NB4 (cell line): ENCODE measurements at places on chromosomes 13 and 19.
A peak's percentile ranks its signal among the peaks of the same experiment; 100 is the strongest.

DNA sequence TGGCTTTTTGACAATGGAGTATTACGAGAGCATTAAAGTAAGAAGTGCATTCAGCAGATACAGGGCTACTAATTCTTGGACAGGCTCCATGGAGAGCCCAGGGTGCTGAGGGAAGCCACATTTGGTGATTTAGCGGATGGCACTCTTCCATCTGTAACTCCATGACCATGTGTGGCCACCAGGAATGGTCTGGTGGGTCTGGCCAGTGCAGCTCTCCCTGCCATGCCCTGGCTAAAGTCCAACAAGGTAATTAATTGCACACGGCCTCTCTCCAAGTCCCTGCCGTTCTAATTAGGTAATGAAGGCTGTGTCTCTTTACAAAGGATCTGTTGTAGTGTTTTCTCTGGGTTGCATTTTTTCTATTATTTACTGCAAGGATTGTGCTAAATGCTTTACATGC is 4.3 kb upstream of the ZFR2 start:
- DNase-seq: no peak

GRCh38 chr19:926589-927350 is 935 bp downstream of the ARID3A start:
- DNase-seq: peak; percentile 88

DNA sequence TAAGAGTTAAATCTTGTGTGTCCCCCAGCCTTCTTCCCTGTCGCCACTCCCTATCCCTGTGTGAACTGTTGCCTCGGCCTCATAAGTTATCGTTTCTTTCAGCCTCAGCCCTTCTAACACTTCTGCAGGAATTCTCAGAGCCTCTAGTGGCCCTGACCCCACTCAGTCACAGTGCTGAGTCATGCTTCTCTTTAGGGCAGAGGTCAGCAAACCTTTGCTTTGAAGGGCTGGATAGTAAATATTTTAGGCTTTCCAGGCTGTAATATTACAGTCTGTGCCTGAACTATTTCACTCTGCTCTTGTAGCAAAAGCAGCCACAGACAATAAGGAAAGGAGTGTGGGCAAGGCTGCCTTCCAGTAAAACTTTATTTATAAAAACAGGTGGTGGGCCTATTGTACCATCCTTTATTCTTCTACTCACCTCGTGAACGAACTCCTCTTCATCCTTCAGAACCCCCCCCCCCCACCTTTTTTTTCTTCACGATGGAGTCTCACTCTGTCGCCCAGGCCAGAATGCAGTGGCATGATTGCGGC is 22.1 kb downstream of the MYO9B start:
- DNase-seq: peak; percentile 41

DNA sequence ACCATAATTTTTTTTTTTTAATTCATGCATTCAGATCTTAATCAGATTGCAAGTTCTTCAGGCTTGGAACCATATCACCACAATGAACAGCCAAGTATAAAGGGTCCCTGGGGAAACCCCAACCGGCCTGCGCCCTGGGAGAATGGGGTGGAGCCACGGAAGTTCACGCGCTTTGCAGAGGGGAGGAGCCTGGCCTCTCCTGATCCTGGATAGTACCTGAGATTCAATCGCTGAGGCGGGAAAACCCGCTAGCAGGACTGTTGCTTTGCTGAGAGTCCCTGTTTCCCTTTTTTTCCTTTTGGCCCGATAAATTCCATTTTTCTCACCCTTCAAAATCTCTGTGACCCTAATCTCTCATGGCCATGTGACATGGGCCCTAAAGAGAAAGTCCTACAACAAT is 385.1 kb downstream of the IRS2 start:
- peak; percentile 77 for DNase-seq

DNA sequence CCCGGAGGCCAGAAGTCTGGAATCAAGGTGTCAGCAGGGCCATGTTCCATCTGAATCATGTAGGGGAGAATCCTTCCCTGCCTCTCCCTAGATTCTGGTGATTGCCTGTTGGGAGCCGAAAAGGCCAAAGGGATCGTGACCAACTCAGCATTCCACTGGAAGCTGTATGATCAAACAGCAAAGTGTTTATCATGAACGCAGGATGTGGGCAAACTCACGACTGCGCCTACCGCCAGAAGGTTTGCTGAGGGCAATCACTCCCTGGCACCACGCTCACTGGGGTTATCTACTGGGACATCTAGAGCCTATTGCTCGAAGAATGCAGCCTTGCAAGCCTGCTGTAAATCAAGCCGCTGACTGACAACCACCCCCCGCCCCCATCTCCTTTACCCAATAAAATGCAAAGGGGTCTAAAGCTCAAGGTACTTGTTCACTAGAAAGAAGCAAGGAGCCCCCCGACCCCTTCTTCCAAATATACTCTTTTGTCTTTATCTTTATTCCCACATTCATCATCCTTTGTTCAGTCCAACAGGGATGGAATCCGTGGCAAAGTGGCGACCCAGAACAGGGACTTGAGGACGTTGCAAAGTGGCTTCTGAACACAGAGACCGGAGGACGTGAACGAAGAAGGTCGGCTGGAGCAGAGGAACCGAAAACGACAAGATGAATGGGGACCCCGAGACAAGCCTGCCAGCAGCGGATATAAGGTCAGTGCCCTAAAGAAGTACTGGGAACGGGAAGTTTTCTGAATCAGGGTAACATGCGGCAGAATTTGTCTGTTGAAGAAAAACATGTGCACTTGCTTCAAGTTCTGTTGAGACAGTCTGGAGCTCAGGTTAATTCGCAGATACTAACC is 16.8 kb downstream of the CLEC4M start:
- no peak for DNase-seq

- DNase-seq: peak; percentile 80
These were observed 14.7 kb downstream of the CDX2 start for GRCh38 chr13:27954406-27954851.

DNA sequence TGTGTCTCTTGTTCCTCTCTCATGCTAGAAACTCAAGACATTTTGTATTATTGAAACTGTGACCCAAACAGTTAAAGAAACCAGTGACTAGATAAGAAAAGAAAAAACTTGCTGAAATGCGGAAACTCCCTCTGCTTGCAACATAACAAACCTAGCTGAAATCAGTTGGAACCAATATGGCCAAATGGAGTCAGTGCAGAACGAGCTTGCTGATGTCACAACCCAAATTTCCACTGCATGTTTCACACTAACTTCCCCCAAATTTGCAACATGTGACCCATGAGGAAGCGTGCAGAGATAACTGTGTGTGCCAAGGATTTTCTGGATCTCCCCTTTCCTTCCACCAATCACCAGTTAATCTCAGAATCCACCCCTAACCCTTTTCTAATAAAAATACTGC is 208.0 kb downstream of the DLEU7 start:
- DNase-seq: peak; percentile 96

- no peak for DNase-seq
These were observed 15.7 kb upstream of the SELENOW start for GRCh38 chr19:47762615-47763308.

DNA sequence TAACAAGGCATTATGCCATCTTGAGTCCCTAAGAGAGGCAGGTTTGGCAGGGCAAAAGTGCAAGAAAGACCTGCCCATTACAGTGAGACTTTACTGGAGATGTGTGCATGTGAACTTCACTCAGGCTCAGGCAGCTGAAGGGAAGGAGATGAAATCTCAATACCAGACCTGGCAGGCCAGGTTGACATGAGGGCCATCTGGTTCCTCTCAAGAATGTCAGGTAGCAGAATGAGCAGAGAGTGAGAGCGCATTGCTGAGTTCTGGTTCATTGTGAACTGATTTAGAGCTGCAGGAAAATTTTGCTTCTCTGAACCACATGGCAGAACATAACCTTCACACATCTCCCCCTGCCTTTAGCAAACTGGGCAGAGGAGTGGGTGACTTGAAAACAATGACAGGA is 406.3 kb downstream of the GPC5 start:
- no peak for DNase-seq

- DNase-seq: peak; percentile 34
These were observed 23.1 kb upstream of the COG3 start for GRCh38 chr13:45441633-45442032.

GRCh38 chr13:94480672-94481145 is 1.2 kb upstream of the DCT start:
- DNase-seq: peak; percentile 64

GRCh38 chr19:8423817-8424223 is 10.7 kb downstream of the MARCHF2 start:
- DNase-seq: peak; percentile 93

- DNase-seq: peak; percentile 60
These were observed 58.9 kb upstream of the C1QTNF9 start for GRCh38 chr13:24250376-24251057.

- DNase-seq: peak; percentile 34
These were observed 2.1 kb downstream of the ZNF575 start for GRCh38 chr19:43534816-43535761.

DNA sequence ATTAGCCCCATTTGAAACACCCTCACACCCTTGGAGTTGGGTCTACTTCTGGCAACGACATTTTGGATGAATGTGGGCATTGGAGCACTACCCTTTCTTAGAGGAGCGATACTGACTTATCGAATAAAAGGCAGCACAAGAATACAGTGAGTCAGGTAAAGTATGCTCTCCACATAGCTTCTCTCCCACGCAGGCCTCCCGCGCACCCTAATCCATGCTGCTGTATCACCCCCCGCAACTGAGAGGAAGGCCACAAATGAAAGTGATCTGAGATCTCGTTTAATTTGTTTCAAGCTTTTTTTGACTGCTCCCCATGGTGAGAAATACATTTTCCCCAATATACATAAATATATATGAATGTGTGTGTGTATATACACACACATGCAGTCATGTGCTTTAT is 25.4 kb upstream of the AKAP11 start:
- DNase-seq: no peak

DNA sequence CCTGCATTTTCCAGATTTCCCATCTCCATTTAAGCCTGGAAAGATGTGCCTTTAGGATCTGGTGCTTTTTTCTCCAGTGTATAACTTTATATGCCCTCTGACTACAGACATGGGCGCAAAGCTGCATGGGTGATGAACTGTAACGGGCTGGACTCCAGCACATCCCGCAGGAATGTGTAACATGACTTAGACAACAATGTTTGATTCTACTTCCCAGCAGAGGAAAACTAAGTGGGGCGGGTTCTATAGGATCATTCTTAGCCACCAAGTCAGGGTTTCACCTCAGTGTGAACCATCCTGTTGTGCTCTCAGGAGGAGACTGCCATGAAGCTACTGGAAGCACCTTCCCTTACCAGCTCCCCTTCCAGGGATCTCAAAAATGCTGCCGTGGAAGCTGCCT is 93.2 kb upstream of the SERP2 start:
- DNase-seq: no peak

DNA sequence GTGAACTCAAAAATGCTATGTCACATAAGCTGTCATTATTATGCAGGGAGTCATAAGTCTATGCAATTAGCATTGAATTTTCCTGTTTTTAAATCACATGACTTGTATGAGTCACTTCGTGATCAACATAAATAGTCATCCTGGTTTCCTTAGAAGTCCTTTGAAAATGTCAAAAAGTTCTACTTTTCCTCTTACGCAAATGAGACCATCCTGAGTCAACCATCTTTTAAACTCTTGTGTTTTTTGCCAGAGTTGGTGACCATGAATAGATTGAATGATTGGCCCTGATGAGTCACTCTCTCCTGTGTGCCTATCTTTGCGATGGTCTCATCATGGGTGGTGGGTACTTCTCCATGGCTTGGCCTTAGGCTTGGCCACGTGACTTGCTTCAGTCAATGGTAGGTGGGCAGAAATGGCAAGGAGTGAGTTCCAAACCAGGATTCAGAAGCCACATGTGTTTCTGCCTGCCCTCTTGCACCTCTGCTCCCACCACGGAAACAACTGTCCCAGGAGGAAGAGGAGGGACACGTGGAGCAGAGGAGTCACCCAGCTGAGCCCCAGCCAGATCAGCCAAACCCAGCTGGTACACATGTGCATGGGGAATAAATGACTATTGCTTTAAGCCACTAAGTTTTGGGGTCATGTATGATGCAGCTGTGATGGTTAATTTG is 123.5 kb upstream of the CACNA1A start:
- DNase-seq: peak; percentile 22

DNA sequence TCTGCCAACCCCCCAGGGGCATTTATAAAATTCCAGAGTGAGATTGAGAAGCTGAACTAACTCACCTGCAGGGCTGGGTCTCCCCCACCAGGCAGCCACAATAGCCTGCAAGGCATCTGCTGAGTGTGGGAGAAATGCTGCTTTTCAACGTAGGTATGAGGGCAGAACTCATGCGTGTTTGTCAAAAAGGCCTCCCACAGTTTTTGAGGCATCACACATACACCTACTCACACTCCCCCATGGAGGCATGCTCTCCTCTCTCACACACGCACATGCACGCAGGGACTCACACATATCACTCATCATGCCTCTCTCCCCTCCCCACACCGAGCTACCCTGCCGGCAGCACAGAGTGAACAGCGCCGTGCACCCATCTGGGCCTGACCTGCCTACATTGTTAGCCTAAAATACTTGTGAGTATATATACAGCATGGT is 390.5 kb downstream of the FGF9 start:
- no peak for DNase-seq

DNA sequence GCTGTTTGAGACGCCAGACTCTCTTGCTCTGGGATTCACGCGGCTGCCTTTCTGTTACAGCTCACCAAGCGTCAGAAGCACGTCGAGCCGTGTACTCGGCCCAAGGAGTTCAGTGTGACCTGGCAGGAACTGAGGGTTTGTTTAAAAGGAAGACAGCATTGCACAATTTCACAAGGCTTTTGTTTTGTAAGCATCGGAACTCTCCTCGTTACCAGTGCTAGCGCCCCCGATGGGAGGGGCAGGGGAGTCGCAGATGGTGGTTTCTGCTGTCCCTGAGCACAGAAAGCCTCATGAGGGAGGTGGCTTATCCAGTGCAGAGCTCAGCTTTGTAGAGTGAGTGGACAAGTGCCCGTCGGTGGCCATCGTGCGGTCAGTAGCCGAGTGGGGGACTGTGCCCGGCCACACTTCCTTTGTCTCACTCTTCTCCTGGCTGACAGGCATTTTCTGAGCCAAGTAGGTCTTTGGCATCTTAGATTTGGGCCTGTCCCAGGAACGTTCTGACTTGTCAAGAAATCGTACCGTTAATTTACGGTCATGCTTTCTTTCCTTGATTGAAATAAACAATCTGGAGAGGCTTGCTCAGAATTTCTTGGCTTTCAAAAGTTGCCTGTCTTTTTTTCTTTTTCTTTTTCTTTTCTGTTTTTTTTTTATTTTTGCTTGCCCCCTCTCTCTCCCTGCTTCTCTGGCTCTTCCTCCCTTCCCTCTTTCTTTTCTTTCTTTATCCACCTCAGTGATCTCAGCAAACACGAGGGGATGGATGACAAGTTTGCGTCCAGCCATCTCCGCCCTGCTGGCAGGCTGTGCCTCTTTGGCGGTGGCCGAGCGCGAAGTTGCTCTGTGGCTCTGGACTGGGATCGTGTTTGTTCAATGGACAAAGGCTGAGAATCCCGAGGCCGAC is 7.7 kb downstream of the KDM4B start:
- peak; percentile 94 for DNase-seq

DNA sequence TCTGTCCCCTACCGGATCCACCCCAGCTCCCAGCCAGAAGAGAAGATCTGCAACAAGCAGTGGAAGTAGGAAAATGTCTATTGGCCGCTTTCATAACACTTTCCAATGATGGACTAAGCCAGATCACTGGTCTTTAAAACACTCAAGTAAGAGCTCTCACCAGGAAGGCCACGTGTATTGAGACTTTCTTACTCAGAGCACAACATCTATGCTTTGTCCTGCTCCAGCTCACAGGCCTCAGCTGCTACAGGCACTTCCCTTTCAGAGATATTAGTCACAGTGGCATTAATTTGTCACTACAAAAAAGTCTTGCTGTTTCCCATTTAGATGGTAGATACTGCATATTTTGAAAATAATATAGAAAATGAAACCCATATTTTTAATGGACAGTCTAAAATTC is 164.2 kb downstream of the ABCC4 start:
- DNase-seq: peak; percentile 56
